ENCODE measurements at places on chromosomes 1 and 21.

DNA sequence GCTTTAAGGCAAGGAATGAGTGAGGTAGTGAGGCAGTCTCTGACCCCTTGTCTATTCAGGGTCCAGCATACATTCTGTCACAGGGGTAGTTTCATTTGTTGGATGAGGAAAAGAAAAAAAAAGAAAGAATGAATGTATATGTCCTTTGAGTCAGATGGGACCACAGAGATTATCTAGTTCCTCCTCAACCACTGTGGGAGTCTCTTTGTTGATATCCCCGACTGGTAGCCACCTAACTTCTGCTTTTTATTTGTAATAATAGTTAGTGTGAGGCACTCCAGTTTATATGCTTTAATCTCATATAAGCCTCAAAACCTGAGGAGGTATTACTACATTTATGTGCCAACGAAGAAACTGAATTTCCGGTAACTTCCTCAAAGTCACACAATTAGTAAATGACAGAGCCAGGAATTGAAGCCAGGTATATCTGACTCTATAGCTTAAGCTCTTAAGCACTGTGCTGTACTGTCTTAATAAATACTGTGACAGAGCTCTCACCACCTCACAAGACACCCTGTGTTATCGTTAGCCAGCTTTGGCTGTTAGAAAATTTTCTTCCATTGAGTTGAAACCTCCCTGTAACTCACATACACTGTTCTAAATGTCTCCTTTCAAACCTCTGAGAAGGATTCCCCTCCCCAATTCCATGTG is 82.2 kb downstream of the MDM4 start:
- DNase-seq, result no peak

DNA sequence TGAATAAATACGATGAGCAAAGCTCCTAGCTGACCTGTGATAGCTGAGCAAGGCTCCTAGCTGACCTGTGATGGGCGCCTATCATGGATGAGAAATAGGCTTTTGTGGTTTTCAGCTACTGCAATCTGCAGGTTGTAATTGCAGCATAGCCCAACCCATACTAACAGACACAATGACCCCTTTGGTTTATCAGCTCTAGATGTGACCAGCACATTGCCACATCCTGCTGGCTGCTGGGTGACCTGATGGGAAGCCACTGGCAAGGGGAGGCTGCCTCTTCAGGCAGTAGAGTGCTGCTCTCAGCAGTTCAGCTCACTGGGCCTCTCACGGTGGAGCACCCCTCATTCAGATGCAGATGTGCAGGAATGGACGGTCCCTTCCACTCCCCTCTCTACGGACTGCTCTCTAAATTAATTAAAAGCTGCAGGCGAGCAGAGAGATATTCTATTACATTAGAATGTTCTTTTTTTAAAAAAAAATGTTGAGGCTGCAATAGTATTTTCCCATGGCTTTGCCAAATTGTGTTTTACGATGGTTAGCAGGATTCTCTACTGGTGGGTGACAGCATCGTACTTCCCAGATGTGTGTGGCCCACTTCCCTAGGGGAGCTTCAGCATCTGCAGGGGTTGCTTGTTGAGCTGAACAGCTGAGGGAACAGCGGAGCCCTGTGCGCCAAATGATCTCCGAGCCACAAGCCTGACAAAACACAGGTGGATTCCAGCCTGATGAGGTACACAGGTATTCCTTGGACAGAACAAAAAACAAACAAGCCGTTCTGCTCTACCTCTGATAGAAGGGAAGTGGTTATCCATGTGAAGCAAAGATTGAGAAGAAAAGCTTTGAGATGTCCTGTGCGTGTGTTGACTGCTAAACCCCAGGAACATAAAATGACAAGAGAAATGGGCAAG is 65.0 kb downstream of the SYT6 start:
- DNase-seq, result no peak

DNA sequence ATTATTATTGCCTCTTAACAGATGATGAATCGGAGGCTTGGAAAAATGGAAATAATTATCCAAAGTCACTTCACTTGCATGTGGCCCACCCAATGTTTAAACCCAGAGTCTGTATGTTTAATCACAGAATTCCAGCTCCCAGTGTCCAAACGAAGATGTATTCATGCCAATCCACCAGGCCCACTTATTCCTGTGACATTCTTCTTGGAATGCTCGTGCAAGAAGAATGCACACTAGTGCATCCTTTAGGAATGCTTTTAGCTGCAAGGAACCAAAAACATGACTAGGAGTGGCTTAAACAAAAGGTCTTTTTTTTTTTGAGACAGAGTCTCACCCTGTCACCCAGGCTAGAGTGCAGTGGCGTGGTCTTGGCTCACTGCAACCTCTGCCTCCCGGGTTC is 8.9 kb upstream of the OPRD1 start:
- DNase-seq, result no peak

DNA sequence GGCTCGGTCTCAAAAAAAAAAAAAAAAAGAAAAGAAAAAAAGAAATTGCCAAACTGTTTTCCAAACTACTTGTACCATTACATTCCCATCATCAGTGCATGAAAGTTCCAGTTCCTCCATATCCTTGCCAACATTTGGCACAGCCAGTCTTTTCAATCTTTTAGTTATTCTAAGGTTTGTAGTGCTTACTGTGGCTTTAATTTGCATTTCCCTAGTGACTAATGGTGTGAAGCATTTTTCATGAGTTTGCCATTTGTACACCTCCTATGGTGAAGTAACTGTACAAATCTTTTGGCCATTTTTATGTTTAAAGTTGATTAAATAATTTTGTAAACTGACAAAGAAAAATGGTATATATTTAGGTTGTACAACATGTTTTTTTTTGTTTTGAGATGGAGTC is 70.7 kb downstream of the DEGS1 start:
- DNase-seq, result no peak

All from OCI-LY7 (cell line).